ENCODE measurements at places on chromosomes 2 and 18. TPM values are rescaled to one million over a fixed set of nuclear protein-coding genes. Genes with fewer than 3 reads are reported as not detected.

The NOSTRIN gene
- total RNA-seq, result 3.5 TPM

The IL1RN gene
- 16.0 TPM for total RNA-seq

The THUMPD2 gene
- total RNA-seq, result 2.2 TPM

The TAF1B gene
- total RNA-seq, result 5.7 TPM

The ALPG gene
- total RNA-seq, result not detected

The TRIB2 gene
- 13.8 TPM for total RNA-seq

The GKN2 gene
- not detected for total RNA-seq

The POMC gene
- 0.33 TPM for total RNA-seq

The SLC23A3 gene
- 2.8 TPM for total RNA-seq

The CXXC1 gene
- 35.1 TPM for total RNA-seq

The CIB4 gene
- not detected for total RNA-seq

The GALR1 gene
- total RNA-seq, result not detected

The HTR2B gene
- 0.35 TPM for total RNA-seq

The RAB6C gene
- not detected for total RNA-seq

The HAAO gene
- 188 TPM for total RNA-seq

The FSHR gene
- not detected for total RNA-seq

The NR4A2 gene
- 0.91 TPM for total RNA-seq

The HOXD13 gene
- not detected for total RNA-seq

The COL4A3 gene
- 0.55 TPM for total RNA-seq

The CTAGE1 gene
- not detected for total RNA-seq

The FKBP7 gene
- 3.4 TPM for total RNA-seq

Measured in left lobe of liver (tissue), 2 donors.